Cardiac fibroblast (primary cell): ENCODE measurements at places on chromosomes 6 and 20.

GRCh38 chr6:41427642-41428335, 92.4 kb downstream of the NCR2 start:
- no peak for DNase-seq

- DNase-seq: no peak
These were observed 61.4 kb downstream of the PHF20 start for GRCh38 chr20:35833241-35833640.

DNA sequence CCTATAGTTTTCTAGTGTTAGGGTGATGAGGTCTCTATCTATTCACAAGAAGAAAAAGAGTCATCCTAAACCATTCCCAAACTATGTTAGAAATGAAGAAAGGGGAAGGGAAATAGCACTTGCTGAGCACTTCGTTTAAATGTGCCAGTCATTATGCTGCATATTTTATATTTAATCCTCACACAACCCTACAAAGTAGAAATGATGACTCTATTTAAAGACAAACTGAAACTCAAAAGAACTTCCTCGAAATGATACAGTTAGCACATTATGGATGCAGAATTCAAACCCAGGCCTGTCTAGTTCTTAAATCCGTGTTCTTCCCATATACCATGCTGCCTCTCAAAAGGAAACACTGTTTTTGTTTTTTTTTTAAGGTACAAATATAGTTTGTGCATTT, 174.6 kb downstream of the GMPR start:
- DNase-seq: no peak

DNA sequence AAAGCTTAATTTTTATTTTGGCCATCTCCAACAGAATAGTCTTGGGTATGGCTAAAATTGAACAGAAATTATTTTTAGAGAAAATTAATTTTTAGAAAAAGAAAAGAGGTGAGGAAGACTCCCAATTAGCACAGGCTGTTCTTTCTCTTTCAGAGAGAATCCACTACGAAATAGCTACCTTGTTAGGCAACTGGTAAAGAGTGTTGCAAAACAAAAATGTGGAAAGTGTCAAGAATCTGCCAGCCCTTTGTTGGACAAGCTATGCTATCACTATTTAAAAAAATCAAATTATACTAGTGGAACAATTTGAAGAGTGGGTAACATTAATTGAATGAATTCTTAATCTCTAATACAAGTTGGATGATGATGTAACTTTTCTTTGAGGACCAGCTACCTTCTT, 19.2 kb upstream of the ZSCAN9 start:
- DNase-seq: no peak

DNA sequence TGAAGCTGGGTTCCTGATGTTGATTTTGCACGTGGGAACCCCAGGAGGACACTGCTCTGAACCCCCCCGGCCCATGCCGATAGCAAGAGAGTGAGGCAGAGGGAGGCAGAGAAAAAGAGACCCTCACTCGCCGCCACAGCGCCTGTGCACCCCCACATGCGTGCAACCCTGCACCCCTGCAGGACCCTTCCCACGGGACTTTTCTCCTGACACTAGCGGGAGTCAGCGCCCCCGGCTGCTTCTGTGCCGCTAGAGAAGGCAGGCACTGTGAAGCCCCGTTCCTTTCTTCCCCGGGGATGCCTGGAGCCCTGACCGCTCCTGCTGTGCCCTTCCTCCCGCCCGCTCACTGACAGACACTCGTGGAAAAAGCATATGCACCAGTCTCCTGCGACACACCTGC, 67.4 kb downstream of the GMPR start:
- DNase-seq: no peak

DNA sequence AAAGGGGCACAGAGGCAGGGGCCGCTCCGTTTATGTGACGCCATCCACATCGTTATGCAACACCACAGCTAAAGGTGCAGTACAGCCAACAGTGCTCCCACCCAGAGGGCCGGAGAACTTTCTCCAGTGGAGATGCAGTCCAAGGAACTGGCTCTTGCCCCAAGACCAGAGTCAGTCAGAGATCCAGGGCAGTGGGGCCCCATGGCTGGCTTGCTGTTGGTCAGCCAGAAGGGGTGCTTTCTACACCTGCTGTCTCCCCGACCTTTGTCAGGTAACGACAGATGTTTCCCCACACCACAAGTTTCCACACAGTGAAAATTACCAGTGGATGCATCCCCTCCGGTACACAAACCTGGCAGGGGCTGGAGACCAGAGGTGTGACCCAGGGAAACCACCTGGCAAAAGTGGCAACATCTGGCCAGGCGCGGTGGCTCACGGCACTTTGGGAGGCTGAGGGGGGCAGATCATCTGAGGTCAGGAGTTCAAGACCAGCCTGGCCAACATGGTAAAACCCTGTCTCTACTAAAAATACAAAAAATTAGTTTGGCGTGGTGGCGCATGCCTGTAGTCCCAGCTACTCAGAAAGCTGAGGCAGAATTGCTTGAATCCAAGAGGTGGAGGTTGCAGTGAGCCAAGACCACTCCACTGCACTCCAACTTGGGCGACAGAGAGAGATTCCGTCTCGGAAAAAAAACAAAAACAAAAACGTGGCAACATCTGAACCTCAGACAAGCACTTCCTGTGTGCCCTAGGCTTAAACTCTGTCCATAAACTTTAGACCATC, 34.9 kb downstream of the UBE2V1 start:
- no peak for DNase-seq

DNA sequence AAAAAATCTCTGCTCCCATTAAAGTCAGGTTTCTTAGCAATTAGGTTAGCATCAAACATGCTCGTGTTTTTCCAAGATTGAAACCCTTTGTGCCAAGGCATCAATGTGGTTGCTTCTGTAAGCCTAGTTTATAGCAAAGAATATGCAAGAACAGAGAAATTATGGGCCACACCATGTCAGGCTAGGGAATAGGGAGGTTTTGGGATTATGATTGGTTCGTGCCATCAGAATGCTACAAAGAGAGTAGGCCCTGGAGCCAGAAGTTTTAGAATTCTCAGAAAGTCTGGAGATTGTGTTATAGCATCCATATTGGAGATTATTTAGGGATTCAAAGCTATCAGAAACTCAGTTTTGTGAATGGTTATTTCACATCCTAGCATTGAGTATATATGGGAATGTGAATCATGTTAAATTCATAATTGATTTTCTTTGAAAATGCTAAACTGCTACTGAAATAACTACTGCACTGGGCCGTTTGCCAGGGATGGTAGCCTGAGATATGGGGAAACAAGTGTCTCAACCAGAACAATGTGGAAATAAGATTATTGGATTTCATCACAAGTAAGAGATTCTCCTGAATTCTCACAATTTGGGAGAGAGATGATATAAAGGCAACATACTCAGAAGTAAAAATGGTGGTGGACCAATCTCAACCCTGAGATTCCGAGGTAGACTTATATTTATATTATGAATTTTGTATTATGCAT, 45.3 kb downstream of the ZNF292 start:
- DNase-seq: peak; percentile 47

- no peak for DNase-seq
These were observed 270.2 kb upstream of the IMPG1 start for GRCh38 chr6:76342611-76343160.

DNA sequence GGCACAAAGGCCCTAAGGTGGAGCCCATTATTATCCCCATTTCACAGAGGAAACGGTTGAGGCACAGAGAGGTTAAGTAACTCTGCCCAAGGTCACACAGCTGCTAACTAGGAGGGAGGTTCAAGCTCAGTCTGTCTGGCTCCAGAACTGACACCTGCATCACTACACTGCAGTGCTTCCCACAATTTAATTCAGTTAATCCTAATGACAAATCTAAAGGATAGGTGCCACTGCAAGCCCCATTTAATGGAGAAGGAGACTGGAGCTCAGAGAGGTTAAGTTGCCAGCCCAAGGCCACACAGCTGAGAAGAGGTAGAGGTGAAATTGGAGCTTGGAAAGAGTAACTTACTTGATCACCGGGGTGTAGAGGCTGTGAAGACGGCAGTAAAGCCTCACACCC, 148.8 kb downstream of the PREX1 start:
- no peak for DNase-seq

DNA sequence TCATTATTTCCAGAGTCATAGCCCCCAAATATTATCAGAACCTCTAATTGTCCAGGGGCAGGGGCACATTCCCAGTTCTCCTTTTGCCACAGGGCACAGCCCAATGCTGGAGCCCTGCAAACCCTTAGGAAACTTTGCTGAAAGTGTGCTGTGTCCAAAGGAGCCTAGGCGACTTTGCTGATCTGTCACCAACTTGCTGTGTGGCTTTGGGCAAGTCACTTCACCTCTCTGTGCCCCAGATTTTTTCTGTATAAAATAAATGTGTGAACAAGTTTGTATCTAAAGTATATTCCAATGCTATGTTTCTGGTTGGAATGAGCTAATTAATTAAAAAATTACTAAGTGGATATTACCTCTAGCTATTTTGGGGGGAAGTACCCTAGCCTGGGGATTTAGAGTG, 25.4 kb upstream of the BCAS1 start:
- DNase-seq: no peak

GRCh38 chr20:63568170-63568981, 5.7 kb downstream of the HELZ2 start:
- no peak for DNase-seq

DNA sequence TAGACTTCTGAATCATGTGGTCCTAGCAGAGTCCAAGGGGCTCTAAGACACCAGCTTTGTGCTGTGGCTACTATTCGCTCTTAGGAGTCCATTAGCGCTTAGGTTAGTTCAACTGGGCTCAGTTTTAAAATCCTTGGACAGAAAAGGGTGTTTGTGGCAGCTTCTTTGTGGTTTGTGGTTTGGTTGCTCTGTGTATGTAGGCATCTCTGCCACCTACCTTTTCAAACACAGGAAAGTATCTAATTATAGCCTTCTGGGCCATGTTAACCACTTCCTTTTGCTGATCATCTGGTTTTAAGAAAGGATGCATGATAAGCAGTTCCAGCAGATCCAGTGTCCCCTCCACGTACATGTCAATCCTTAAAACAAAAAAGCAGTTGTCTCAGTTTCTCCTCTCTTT, 10.8 kb downstream of the GSTA4 start:
- DNase-seq: no peak

DNA sequence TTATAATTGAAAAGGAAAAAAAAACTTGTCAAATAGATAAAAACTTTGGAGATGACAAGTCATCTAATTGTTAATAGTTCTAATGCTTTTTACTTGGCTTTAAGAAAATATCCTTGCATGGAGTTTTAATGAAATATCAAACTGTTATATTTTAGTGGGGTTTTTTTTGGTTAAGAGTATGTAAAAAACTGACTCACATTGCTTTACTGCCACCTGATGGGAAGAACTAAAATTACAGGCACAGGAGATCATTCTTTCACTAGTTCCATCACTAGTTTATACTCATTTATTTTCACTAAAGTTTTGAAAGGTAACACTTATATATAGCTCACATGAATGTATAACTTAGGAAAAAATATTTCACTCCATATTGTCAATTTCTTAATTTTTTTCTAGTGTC, 309.1 kb downstream of the LMBRD1 start:
- DNase-seq: peak; percentile 7

GRCh38 chr20:51312480-51312783, 230.1 kb downstream of the NFATC2 start:
- no peak for DNase-seq

GRCh38 chr6:146767632-146768031, 168.9 kb downstream of the ADGB start:
- no peak for DNase-seq

DNA sequence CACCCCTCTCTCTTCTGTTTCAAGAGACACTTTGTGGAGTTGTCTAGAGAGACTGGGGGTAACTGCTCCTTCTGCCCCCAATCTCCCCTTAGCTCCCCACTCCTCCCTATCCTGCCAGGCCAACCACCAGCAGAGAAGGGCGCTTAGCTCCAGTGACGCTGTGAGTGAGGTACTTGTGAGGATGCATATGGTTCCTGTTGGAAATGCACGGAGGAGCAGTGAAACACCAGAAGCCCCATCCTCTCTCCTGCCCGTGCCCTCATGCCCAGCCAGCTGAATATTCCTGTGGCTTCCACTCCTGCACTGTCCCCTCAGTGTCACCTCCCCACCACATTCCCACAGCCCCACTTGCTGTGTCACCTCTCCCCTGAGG, 11.9 kb downstream of the NT5E start:
- DNase-seq: no peak

DNA sequence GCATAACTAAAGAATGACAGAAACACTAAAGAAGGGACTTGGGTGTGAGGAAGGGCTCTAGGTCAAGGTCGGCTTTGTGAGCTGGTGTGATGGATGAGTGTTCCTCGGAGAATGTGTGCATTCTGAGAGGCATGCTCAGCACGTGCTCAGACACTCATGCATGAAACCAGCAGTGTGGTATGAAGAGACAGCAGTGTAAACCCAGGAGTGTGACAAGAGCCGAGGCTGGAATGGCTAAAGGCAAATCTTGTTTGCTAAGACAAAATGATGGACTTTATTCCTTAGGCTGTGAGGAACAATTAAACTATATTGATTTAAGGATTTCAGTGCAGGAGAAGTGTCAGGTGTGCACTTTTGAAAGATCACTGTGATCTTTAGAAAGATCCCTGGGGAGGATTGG, 107.4 kb upstream of the MAP7 start:
- peak; percentile 50 for DNase-seq

- no peak for DNase-seq
These were observed 53.2 kb downstream of the PTPN1 start for GRCh38 chr20:50563133-50563944.

DNA sequence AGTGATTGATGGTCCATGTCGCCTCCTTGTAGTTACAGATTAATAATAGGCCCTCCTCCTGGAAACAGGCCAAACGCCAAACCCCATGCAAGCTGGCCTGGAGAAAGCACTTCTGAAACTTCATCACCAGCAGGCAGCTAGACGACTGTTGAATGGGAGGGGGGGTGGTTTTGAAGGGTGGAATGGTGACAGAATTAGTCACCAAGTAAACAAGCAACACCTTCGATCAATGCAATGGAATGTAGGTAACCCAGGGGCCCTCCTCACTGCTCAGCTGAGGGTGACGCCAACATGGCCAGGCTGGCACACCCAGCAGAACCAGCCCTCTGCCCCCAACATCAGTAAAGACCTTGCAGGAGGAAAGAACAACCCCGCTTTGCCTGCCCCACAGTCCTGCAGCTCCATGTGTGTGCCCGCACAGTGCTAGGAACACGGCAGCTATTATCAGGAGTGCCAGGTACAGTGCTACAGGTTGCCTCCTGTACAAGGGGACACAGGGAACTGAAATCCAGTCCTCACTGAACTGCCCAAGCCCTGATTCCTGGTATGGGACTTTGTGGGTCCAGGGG, 2.7 kb downstream of the BCAS1 start:
- peak; percentile 35 for DNase-seq

DNA sequence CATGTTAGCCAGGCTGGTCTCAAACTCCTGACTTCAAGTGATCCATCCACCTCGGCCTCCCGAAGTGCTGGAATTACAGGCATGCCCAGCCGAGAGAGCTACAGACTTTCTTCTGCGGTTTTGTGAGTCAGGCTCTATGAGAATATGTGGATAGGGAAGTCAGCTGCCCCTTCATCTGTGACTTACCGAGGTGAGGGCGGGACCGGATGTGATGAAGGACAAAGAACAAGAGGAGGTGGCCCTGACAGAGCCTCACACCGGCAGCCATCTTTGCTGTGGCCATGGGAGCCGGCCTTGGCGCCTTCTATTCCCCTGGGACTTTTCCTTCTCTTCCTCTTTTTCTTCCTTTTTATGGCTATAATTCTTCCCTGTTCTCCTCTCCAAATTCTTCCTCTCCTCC, 67.0 kb downstream of the IYD start:
- no peak for DNase-seq
